ENCODE measurements at places on chromosomes 2 and 18. TPM values are rescaled to one million over a fixed set of nuclear protein-coding genes. Genes with fewer than 3 reads are reported as not detected.
A peak's percentile ranks its signal among the peaks of the same experiment; 100 is the strongest.

Gene ANKRD53
- not detected for total RNA-seq

DNA sequence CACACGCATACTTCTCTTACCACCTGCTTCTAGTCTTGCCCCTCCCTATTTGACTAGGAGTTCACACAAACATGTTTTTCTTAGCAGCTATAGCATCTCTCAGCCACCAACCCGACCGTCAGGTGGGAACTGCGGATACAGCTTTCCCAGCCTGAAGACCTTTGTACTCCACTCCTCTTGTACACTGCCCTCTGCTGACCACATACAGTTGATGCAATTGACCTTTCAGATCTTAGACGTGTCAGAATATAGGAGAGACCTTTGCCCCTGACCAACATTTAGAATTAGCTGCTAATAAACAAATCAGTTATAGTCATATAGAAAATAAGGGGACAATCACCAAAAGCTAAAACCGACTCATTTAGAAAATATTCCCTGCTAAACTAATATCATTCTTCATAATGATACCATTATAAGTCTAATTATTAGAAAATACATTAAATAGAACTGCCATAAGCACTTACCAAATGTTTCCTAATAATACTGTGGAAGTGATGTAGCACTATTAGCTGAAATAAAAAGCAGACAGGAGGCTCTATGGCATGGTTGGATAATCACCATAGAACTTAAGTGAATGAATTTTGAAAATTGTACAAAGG lies 208.4 kb downstream of the RAD51AP2 start:
- DNase-seq, result peak; percentile 31

- no peak for DNase-seq
Observed at GRCh38 chr18:2281523-2282199, 289.6 kb downstream of the METTL4 start.

- no peak for DNase-seq
Observed at GRCh38 chr2:27893006-27893405, 2.5 kb downstream of the BABAM2 start.

DNA sequence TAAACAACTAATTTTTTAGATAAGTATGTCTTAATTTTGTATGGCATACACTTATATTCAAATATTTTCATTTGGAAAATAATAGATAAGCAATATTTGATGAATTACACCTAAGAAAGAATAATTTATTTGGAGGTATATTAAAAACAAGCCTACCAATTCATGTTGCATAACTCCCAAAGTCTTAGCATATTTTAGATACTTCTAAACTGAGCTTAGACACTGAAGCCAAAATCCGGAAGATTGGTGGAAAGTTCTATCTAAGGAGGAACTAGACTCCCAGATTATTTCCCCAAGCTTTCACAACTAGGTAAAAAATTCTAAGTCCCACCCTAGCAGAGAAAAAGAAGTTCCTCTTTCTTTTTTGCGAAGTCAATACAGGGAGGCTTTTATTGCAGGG lies 221.0 kb upstream of the MMADHC start:
- no peak for DNase-seq

DNA sequence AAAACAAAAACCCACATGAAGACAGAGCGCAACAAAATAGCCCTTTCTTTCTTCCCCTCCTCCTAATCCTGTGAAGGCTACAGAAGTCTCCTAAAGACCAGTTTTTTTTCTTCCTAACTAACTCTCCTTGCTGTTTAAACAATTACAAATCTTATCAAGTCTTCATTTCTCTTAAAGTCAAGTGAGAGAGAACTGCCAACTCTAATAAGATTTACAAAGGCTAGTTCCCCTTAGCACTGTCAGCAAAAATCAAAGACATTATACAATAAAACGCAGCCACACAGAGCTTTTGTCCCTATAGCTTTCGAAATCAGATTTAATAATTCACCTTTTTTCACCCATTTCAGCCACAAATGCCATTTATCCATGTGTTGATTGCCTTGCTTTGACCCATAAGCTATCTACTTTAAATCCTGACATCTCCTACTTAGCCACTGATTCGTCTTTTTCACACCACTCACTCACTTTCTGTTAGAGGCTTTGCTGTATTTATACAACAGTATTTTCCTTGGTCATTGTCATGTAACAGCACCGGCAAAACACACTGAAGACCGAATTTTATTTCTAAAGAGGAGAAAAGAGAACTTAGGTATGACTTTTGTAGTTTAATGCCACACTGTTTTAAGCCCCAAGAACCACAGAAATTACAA lies 5.9 kb downstream of the NRXN1 start:
- DNase-seq, result no peak

- DNase-seq, result no peak
Observed at GRCh38 chr2:160968183-160968582, 192.0 kb upstream of the TANK start.

- DNase-seq, result no peak
Observed at GRCh38 chr2:183267148-183267827, 143.0 kb downstream of the NUP35 start.

GRCh38 chr2:31163011-31163539 lies 24.8 kb upstream of the GALNT14 start:
- no peak for DNase-seq

DNA sequence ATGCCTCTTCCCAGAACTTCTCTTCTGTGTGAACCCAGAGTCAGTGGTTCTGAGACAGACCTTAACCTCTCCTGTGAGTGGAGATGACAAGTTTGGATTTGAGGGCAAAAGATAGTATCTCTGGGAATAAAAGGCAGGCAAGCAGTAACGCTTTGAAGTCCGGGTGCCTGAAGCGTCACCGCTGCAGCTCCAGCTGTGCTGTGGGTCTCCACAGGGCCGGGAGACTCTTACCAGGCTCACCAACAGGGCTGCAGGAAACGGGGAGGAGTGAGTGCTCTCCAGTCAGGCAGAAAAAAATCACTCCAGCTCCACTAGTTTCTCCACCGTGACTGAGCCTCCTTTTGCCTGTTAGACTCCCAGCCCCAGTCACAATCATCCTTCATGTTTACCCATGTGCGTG lies 79.7 kb upstream of the MAP4K4 start:
- no peak for DNase-seq

DNA sequence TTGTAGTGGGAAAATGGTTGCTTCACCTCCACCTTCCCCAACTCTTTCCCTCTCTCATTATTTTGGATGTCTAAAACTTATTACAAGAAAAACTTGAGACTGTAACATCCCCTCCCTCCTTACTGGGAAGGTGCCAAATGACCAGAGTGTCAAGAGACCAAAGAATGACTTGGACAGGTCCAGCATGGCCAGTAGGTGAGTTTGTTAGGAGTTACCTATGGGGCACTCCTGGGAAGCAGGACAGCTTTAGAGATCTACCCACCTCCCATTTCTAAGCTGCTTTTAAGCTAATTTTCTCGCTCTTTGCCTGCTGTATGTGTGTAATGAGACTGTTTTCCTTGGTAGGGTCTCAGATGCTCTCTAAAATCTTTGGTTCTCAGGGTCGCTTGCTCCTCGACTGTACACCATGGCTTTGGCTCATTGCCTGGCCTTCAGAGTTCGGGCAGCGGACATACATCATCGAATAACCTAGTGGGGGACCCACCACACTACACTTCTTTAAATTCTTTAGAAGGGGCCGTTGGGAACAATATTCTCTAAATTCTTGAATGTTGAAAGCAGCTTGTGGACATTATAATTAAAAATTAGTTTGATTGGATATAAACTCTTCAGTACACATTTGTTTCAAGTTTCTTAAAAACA lies 45.2 kb downstream of the SLC30A6 start:
- DNase-seq, result no peak

GRCh38 chr2:229270551-229271410 lies at the start of gene PID1:
PID1 (minus strand) TSS chr2:229271287; CDS start chr2:229271043, 244 bp downstream.
- no peak for DNase-seq

GRCh38 chr2:75246441-75247167 lies 47.3 kb upstream of the TACR1 start:
- no peak for DNase-seq

GRCh38 chr2:223414646-223415045 lies 187.5 kb downstream of the SCG2 start:
- no peak for DNase-seq

Gene OTOS
- total RNA-seq, result not detected

Gene SLC4A5
- not detected for total RNA-seq

DNA sequence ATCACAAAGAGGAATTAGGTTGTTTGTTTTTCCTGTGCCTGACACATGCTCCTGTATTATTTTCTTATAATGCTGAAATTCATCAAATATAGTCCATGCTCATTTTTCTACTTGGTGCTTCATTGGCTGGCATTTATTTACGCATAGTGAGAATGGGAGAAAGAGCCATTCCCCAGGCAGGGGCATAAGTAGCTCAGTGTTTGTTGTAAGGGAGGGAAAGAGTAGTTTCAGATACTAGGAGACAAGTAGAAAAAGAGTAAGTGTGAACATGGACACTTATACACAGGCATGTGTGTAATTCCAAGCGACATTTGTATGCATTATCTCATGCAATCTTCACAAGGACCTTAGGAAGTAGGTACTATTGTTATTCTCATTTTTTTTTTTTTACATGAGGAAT lies 111.9 kb upstream of the UGP2 start:
- DNase-seq, result no peak

DNA sequence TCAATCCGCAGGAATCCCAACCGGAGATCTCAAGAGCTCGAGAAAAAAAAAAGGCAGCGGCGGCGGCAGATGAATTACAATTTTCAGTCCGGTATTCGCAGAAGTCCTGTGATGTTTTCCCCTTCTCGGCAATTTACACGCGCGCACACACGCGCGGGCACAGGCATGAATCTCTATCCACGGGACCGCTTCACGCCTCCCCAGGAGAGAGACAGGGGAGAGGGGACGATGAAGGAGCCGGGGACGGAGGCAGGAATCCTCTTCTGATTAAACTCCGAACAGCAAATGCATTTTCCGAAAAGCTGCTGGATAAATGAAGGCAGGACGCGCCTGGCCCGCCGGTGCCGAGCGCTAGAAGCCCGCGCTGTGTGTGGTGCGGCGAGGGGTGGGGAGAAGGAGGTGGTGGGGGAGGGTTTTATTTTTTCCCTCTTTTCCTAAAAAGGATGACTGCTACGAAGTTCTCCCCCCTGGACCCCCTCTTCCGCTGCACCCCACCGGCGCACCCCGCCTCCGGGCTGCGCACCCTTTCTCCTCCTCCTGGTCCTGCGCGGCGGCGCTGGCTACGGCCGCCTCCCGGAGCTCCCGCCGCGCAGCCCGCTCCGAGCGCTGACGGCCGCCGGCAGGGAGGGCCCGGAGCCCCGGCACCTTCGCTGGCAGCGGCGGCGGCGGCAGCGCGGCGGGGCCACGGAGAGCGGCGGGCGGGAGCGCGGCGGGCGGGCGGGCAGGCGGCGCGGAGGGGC lies at the start of gene BCL2:
Gene BCL2, minus strand, starts transcription at position 387 of the 740 bp plus-strand sequence.
- DNase-seq, result peak; percentile 55

- DNase-seq, result no peak
Observed at GRCh38 chr2:117718048-117718447, 96.4 kb upstream of the DDX18 start.

DNA sequence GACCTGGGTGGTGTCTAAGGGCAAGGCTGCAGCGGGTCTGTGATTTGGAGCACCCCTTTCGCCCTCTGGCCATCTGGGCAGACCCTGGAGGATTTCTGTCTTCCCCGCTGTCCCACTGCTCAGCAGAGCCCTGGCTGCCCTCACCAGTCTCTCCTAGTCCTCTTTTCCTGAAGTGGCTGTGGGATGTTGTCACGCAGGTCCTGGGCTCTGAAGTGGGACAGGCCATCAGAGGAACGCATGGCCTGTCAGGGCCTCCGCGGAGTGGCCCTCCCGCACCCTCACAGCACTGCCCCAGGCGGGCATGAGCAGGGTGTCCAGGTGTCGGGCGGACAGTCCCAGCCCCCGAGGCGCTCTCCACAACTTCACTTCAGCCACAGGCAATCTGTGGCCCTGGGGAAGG lies 1.1 kb upstream of the TMEM185B start:
- DNase-seq, result no peak

- DNase-seq, result no peak
Observed at GRCh38 chr2:240585101-240585500, 1.4 kb upstream of the CAPN10 start.
